ENCODE measurements at places on chromosomes 5 and 9.

DNA sequence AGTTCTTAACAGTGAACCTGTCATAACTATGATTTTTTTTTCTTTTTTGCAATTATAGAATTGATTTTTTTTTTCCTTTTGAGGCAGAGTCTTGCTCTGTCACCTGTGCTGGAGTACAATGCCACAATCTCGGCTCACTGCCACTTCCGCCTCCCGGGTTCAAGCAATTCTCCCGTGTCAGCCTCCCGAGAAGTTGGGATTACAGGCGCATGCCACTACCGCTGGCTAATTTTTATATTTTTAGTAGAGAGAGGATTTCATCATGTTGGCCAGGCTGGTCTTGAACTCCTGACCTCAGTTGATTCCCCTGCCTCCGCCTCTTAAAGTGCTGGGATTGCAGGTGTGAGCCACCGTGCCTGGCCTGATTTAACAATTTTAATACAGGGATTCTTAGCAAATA, 21.4 kb downstream of the UGCG start:
- DNase-seq = no peak

DNA sequence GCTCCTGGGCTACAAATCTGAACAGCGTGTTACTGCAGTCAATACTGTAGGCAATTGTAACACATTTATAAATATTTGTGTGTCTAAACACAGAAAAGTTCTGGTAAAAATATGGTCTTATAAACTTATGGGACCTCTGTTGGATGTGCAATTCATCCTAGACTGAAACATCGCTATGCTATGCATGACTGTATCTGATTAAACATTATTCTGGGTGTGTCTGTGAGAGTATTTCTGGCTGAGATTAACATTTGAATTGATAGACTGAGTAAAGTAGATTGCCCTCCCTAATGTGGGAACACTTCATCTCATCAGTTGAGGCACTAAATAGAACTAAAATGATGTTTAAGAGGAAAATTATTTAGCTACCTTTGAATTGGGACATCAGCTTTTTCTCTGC, 24.3 kb upstream of the PRDM9 start:
- DNase-seq = no peak

DNA sequence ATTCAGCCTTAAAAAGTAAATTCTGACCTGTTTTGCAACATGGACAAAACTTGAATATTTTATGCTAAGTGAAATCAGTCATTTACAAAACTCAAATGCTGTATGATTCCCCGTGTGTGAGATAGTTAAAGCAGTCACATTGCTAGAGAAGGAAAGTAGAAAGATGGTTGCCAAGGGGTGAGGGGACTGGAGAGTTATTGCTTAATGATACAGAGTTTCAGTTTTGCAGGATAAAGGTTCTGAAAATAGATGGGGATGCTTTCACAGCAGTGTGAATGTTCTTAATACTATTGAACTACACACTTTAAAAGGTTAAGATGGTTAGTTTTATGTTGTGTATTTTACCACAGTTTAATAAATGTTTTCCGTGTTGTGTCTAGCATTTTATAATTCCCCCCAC, 51.2 kb downstream of the SGCD start:
- no peak for DNase-seq

- no peak for DNase-seq
Observed at GRCh38 chr5:83540783-83541182, 69.2 kb downstream of the VCAN start.

DNA sequence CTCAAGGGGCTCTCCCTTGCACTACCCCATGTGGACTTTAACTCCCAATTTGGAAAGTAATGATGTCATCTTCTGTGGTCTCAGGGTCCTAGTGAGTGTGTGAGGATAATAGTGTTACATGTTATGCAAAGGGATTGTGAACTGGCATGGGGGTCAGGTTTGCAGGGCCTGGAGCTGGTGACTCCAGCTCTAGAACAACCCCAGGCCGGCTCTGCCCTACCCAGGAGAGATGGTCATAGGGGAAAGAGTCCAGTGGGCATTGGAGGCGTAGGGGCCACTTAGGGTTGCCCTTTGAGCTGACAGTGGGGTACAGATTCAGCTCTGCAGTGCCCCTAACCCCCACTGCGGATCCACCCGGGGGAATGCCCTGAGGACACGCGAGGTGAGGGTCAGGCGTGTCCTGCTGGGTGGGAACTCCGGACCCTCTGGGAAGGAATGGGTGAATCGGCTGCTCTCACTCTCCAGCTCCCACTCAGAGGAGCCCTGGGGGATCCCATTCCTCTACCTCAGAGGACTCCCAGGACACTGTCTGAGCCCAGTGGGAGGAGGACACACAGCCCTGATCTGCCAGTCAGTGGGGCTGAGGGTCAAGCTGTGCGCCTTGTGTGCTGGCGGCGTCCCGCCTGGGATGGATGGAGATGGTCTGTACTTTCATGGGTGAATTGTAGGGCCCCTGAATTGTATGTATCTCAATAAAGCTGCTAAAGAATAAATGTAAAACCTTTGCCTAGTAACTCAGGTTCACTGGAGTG, 2.5 kb upstream of the NKD2 start:
- no peak for DNase-seq

DNA sequence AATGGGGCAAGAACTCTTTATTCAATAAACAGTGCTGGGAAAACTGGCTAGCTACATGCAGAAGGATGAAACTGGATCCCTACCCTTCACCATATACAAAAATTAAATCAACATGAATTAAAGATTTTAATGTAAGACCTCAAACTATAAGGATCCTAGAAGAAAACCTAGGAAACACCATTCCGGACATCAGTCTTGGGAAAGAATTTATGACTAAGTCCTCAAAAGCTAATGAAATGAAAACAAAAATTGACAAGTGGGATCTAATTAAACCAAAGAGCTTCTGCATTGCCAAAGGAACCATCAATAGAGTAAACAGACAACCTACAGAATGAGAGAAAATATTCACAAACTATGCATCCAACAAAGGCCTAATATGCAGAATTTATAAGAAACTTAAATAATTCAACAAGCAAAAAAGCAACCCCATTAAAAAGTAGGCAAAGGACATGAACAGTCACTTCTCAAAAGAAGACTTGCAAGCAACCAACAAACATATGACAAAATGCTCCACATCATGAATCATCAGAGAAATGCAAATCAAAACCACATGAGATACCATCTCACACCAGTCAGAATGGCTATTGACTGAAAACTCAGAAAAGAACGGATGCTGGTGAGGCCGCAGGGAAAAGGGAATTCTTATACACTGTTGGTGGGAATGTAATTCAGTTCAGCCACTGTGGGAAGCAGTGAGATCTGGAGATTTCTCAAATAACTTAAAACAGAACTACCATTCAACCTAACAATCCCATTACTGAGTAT, 104.3 kb upstream of the MAP3K1 start:
- DNase-seq = no peak

DNA sequence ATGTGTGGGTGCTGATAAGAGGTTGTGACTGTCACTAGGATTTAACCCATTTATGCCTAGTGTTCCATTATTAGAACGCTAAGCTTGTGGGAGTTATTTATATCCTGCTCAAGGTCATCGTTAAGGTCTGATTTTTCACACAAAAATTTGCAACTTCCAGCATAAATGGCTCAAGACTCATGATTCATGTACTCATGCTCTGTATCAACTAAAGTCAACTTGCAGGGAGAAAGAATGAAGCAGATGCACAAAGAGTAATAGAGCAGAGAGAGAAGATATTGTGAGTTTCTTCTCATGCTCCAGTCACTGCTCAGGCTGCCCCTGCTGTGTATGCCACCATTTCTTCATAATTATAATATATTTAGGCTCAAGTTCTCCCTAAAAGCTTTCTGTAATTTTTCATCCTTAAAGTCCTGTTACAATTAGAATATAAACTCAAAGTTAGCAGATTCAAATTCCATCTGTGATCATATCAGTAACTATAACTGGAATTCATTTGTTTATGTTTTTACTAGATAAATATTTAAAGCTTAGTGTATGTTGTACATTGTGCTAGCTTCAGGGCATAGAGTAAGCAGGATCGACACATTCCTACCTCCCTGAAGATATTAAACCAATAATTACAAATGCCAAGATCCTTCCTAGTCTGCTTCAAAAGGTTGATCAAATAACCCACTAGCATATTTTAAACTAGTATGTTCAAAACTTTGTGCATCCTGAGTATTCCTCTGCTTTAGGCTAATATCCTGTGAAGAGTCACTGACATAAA, 136.7 kb downstream of the NUDT12 start:
- no peak for DNase-seq

- DNase-seq = no peak
Observed at GRCh38 chr5:79685627-79686026, 4.0 kb upstream of the CMYA5 start.

- DNase-seq = no peak
Observed at GRCh38 chr5:36359267-36359666, 57.6 kb upstream of the RANBP3L start.

GRCh38 chr5:89596821-89597220, 713.8 kb upstream of the MEF2C start:
- no peak for DNase-seq

GRCh38 chr5:71782771-71783770, 64.0 kb downstream of the CARTPT start:
- DNase-seq = peak; percentile 11

DNA sequence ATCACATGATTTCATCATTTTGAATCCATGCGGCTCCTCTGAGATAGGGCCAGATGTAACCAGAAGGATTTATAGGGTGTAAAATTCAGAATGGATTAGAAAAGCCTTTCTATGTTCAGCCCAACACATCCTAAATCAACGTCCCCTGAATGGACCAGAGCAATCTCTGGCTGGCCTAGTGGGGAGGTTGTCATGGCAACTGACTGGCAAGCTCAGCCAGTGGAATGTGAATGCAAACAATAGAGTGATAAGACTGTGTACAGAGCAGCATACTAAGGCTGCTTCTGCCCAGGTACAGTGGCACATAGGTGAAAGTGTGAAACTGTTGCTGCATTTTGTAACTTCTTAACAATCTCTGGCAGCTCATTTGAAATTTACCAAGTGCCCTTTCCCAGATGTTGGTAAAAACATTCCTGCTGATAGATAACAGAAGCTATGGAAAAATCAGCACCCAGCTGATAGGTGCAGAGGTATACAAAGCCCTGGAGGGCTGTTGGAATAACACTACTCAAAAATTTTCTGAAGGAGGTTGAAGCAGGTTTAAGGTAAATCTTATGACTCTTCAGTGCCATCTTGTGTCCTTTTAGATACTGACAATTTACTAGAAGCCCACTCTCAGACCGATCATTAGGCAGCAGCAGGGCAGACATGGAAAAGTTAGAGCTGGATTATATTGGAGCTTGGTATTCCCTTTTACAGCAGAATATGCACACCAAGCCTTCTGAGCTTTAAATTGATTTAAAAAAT, 267.2 kb downstream of the RAB3C start:
- DNase-seq = no peak

- no peak for DNase-seq
Observed at GRCh38 chr5:20331826-20332225, 343.8 kb upstream of the CDH18 start.

DNA sequence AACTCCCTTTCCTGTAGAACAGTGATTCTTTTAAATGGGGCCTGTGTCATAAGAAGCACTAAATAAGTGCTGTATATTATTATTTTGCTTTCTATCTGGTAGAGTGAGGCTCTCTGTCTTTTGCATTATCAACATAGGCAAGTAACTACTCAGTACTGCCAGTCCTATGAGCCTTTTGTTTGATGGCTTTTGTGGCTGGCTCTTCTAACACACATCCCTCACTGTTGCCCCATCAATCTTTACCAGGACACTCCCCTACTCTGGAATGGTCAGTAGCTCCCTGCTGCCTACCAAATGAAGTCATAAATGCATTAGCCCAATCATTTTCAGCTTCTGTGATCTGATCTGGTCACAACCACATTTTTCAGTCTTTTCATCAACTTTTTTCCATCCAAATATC, 137.6 kb downstream of the INSYN2B start:
- DNase-seq = no peak

DNA sequence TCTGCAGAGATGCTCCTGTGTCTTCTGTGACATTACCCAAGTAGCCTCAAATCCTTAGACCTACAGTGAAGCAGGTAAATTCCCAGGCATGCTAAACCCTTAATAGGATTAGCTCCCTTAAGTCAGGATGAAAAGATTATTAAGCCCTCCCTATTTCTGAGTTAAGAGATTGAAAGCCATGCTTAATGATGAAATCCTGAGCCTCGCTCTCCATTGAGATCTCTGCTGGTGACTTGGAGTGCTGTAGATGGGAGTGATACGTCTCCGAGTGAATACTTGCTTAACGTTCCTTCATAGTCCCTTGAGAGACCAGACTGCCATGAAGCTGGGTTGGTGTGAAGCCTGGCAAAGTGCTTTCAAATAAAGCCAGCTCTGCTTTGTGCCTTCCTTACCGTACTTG, 34.2 kb downstream of the AOPEP start:
- DNase-seq = no peak

DNA sequence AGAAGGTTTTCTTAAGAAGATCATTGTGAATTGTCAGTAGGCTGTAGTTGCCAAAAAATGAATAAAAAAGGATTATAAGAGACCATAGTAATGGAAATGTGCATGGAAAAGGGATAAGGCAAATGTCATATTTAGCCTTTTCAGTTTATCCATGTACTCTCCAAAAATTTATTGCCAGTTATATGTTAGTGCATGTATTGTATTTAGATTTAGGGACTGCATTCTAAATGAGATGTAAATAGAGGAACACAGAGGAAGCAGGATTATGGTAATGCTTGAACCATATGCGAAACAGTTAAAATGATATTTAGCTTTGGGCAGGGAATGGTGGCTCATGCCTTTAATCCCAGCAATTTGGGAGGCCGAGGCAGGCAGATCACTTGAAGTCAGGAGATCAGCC, 33.0 kb downstream of the DDX46 start:
- DNase-seq = no peak

DNA sequence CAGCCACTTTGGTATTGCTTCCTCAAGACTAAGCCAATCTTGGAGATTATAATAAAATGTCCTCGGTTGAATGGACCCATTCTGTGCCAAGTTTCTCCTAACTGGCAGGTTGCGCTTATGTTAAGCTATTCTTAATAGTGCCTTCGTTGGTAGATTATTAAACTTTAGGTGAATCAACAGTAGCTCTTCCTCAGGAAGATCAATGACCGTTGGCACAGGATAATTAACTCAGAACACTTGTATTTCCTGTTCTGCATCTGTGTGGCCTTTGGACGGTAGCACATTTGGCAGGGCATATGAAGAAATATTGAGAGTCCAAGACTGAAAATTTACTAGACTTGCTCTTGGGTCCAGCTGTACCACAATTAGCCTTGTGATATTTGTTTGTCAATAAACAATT, 402.9 kb downstream of the MLLT3 start:
- no peak for DNase-seq

GRCh38 chr5:160621526-160621925, 199.9 kb downstream of the PTTG1 start:
- DNase-seq = no peak

- DNase-seq = no peak
Observed at GRCh38 chr5:14407051-14407450, 174.5 kb upstream of the OTULINL start.

DNA sequence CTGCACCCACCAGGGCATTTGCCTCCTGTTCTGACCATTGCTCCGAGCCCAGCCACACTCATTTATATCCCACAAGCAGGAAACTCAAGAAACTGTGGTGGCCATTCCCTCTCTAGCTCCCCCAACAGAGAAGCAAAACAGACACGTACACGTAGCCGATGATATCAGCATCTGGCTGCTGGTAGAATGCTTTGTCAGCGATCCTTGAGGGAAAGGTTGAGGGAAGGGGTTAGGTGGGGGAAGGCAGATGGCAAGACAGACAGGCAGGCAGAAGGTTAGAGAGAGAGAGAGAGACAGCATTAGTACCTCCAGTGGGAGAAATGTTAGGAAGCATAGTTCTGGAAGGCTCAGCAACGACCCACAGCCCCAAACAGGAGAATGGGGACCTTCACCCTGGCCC, 7.8 kb downstream of the HIGD2A start:
- no peak for DNase-seq

Measured in activated CD4-positive, alpha-beta T cell treated with anti-CD3 and anti-CD28 coated beads, Interleukin-2, amount 50 U/mL, for 4 hours (primary cell).